ENCODE measurements at places on chromosomes 1 and 21.
A peak's percentile ranks its signal among the peaks of the same experiment; 100 is the strongest.

DNA sequence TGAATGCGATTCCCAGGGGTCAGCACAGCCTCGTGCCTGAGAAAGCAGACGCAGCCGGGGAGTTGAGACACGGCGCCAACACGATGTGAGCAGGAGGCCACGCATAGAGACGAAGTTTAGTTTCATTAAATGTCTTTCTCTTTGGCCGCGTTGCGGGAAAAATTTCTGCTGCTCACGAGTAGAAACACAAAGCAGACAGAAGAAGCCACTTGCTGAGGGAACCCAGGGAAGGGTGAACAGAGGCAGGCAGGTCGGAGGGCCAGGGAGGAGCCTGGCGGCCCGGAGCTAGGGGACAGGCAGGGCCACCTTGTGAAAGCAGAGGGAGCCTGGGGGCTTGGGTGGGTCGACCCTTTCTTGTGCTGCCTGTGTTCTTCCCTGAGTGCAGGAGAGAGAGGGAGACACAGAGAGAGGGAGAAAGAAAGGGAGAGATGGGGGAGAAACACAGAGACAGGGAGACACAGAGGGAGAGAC, 33.2 kb downstream of the POFUT2 start:
- no peak for DNase-seq

- DNase-seq: peak; percentile 67
Observed at GRCh38 chr1:114670083-114671010, 498 bp upstream of the DENND2C start.

DNA sequence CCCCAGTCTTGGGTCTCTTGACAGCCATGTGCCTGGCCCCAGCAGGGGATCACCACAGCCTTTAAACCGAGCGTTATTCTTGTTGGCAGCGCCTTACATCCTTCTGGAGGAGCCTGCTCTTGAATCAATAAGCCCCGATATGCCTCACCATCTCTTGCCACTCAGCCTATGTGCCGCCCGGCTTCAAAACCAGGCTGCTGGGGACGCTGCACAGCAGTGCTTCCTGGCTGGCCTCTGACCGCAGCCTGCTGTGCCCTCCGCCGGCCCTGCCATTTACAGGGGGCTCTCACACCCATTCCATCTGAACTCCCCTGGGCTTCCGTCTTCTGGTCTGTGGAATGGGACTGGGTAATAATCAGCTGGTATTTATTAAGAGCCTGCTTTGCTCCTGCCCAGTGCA, 3.0 kb upstream of the PEX10 start:
- DNase-seq: no peak

- no peak for DNase-seq
Observed at GRCh38 chr1:210801501-210801900, 332.4 kb downstream of the KCNH1 start.

- no peak for DNase-seq
Observed at GRCh38 chr1:212609701-212610574, 1.4 kb downstream of the ATF3 start.

GRCh38 chr1:8154621-8155052, 128.5 kb upstream of the ERRFI1 start:
- no peak for DNase-seq

DNA sequence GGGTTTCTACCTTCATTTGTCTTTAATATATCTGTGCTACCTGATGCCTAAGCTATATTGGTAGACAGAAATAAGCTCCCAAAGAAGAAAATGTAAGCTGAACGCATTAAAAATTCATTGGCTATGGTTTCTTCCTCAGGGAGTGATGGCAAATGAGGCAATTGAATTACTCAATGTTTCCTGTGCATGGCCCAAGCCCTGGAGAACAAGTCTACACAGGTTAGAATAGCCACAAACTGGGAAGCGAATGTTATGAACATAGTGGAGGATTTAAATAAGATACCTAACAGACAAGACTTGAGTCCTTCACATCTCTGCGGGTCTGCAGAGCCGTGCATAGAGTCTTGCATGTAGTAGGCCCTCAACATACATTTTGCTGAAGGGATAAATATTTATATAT, 350.3 kb downstream of the RWDD3 start:
- DNase-seq: no peak

GRCh38 chr1:230249695-230250480, 176.2 kb downstream of the PGBD5 start:
- no peak for DNase-seq

- no peak for DNase-seq
Observed at GRCh38 chr1:83846138-83846537, 152.8 kb downstream of the TTLL7 start.

- no peak for DNase-seq
Observed at GRCh38 chr1:21349693-21350092, 59.4 kb upstream of the ECE1 start.

DNA sequence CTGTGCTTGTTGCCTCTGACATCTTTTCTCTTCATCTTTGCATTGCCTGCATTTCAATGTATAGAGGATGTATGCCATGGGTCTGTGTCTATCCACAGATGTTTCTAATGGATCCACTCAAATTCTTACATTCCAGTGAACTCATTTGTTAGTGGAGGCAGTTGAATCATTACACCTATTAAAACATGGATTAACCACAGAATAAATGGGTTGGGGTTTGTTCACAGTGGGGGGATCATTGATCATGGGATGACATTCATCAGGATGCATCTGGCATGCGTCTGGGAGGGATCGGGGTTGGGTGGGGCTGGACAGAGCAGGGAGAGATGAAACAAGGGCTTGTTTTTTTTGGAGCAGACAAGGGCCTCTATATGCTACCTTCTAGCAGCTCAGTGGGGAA, 182.5 kb downstream of the RHOU start:
- no peak for DNase-seq

DNA sequence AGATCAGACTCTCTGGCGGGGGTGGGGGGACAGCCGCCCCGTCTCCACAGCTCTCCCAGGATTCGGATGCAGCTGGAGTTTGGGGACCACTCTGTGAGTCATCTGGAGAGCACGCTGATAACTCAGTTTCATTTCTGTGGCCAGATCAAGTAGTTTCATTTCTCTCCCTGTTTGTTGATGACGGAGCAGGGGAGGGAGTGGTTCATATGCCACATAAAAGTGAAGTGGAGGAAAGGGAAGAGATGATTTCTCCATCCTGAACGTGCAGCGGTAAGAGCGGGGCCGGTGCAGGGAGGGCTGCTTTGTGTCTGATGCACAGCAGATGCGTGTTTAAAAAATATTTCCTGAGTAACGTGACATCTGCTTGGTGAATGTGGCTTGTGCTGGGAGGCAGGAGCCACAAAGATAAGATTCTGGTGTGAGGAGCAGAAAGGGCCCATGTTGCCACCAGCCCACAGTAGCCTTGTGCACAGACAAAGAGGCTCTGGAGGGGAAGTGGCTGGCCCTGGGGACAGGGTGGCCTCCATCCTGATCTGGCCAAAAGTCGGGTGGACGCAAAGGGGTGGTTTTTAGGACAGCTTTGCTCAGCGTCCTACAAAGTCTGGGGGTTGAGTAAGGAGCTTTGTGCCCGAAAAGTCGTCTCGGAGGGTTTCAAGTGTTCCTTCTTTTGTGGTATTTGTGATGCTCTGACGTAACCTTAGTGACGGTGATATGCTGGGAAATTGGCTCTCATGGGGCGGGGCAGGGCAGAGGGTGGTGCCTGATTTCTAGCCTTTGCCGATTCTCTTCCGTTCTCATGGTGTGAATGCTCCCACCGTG, at the start of gene MX2:
TSS of gene MX2 (plus strand) at position 242 of the 819 bp plus-strand sequence. CDS start 14,880 bp downstream, outside the sequence.
- DNase-seq: peak; percentile 53

GRCh38 chr1:59415286-59415850, 118.5 kb downstream of the FGGY start:
- no peak for DNase-seq

GRCh38 chr1:46770541-46770940, 28.3 kb upstream of the CYP4B1 start:
- DNase-seq: no peak

GRCh38 chr1:210363119-210363518, 34.4 kb downstream of the HHAT start:
- no peak for DNase-seq

- no peak for DNase-seq
Observed at GRCh38 chr21:28228636-28228995, 764.1 kb downstream of the LTN1 start.

DNA sequence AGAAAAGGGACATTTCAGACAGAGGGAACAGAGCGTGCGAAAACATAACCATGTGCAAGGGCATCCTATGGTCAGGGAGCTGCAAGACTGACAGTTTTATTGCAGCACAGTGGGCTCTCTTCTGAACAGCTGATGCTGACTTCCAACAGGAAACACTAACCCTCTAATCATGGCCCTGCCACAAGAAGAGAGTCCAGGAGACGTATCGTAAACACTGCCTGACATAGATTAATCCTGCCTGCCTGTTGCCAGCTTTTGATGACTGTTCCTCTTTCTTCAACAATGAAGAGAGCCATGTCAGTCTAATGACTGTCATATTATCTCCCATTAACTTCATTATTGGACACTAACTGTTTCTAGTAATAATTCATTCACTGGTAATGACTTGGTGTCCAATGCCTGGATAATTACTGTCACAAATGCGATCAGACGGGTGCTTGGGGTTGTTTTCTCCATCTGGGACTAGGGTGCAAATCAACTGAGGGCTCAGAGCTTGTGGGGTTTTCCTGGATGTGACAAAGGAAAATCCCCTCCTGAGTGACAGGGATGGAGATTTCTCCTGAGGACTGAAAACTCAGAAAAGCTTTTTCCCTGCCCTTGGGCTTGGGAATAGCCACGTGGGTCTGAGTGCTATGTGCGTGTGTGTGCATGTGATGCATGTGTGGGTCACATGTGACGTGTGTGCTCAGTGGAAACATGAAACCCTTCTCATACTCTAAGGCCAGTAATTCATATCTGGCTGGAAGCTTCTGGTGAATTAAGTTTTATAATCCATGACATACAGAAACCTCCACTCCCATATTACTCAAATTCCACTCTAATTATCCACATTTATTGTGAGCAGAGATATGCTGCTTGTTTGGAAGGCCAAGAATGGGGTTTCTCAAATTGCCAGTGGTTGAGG, 144.0 kb upstream of the PLXNA2 start:
- no peak for DNase-seq

DNA sequence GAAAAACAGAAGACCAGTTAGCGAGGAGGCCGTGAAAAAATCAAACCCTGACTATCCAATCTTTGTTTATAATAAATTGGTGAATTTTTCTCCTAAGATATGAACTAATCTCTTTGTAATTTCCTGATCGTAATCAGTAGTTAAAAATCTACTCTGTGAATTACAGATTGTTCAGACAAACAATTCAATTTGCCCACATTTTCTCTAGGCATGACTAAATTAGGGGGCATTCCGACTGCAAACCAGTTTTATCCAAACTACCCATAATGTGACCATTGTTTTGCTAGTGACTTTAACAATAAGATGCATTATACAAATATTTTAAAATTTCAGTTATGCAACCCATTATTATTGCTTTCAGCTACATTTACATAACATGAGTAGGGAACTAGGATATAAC, 546.9 kb upstream of the ADAMTS5 start:
- DNase-seq: no peak

Measured in stimulated activated CD8-positive, alpha-beta memory T cell treated with anti-CD3 and anti-CD28 coated beads, Interleukin-4, amount 100 ng/mL, for 1 hour (primary cell).